Metanephros (tissue), 2 donors: ENCODE measurements at places on chromosomes 4 and X. TPM values are rescaled to one million over a fixed set of nuclear protein-coding genes. Genes with fewer than 3 reads are reported as not detected.

MXRA5 gene
- total RNA-seq, result 23.9 TPM

NUDT6 gene
- 12.9 TPM for total RNA-seq

ACTRT1 gene
- not detected for total RNA-seq

GAGE12J gene
- not detected for total RNA-seq

DCAF4L1 gene
- 0.12 TPM for total RNA-seq

RASSF6 gene
- total RNA-seq, result 5.3 TPM

HTRA3 gene
- 22.1 TPM for total RNA-seq

SPANXN4 gene
- not detected for total RNA-seq

ADH1A gene
- 0.35 TPM for total RNA-seq

USP27X gene
- total RNA-seq, result 6.7 TPM

DDX53 gene
- not detected for total RNA-seq

FAM53A gene
- 3.7 TPM for total RNA-seq

NDUFC1 gene
- 59.6 TPM for total RNA-seq

ARX gene
- total RNA-seq, result 0.06 TPM

BEX5 gene
- 3.3 TPM for total RNA-seq

SULT1B1 gene
- 1.6 TPM for total RNA-seq

DHX15 gene
- 184 TPM for total RNA-seq

SSX4 gene
- not detected for total RNA-seq
